ENCODE measurements at places on chromosomes 13 and 19.

- no peak overlapping the region for H3K27ac ChIP-seq
- H3K27me3 ChIP-seq, result no peaks in the 10 kb centered on the region
- H3K4me1 ChIP-seq, result peaks cover 2% of the 10 kb centered on the region
- peaks cover 6% of the 10 kb centered on the region for H3K36me3 ChIP-seq
Measured at GRCh38 chr19:52494518-52494917, 33.0 kb upstream of the ZNF808 start.

GRCh38 chr19:2429917-2430535 lies 2.6 kb upstream of the TIMM13 start:
- no peak overlapping the region for H3K27ac ChIP-seq
- peaks cover 12% of the 10 kb centered on the region for H3K4me1 ChIP-seq
- DNase-seq, result no peak
- no peaks in the 10 kb centered on the region for H3K27me3 ChIP-seq

DNA sequence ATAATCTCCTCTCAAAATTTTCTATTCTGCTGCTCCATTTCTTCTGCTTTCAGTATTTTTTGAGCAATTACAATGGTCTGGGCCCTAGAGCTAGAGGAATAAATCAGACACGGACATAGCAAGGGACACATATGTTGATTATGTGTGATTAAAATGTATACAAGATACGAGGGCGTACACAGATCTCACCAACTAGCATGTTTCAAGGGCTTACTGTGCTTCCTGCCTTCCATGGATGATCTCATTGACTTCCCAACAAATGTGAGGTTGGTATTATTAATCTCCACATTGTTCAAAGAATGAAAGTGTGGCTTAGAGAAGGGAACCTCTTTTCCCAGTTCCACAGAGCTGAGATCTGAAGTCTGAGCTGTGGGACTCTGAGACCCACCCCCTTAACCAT lies 9.1 kb downstream of the PLD3 start:
- no peak overlapping the region for H3K4me3 ChIP-seq
- no peaks in the 10 kb centered on the region for H3K27me3 ChIP-seq
- no peak overlapping the region for H3K27ac ChIP-seq
- no peak for DNase-seq
- H3K36me3 ChIP-seq, result no peaks in the 10 kb centered on the region

- H3K4me3 ChIP-seq, result no peak overlapping the region
- H3K4me1 ChIP-seq, result no peaks in the 10 kb centered on the region
- H3K27ac ChIP-seq, result no peak overlapping the region
- H3K27me3 ChIP-seq, result no peaks in the 10 kb centered on the region
Measured at GRCh38 chr13:92972751-92973150, 253.9 kb upstream of the GPC6 start.

GRCh38 chr13:78239714-78240113 lies 321.1 kb upstream of the EDNRB start:
- no peak for DNase-seq
- no peak overlapping the region for H3K27ac ChIP-seq
- H3K27me3 ChIP-seq, result no peaks in the 10 kb centered on the region
- H3K4me1 ChIP-seq, result no peaks in the 10 kb centered on the region
- no peaks in the 10 kb centered on the region for H3K36me3 ChIP-seq

All from activated CD4-positive, alpha-beta T cell treated with anti-CD3 and anti-CD28 coated beads, Interleukin-2, amount 10 ng/mL, durations not matched to agents 7 days and 5 days (primary cell).